ENCODE measurements at places on chromosomes 4 and X.

DNA sequence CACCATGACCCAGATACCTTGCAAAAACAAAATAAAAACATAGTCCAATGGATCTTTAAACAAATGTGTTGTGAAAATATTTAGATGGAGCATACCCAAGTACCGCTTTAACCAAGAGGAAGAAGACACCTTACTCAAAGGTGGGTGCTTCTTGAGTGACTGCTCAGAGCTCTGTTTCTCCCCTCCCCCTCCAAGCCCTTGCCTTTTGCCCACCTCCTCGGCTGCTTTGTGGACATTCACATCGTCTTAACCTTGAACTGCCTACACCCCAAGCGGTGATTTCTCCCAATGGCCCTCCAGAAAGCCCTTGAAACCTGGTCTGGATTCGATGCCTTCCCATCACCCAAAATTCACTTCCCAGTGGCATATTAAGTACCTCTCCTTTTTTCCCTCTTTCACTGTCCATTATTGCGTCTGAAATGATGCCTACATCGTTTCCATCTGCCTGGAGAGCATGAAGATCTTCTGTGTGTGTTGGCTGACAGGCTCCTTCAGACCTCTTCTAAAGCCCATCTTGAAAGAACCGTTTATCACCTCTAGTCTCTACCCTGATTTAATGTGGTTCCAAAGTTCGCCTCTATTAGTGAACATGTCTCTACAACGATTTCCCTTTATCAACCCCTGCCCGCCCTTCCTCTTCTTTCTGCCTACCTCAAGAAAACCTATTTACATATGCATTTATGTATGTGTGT is 968 bp downstream of the GPRIN3 start:
- no peak for DNase-seq

GRCh38 chr4:128459547-128459946 is 171.9 kb upstream of the PGRMC2 start:
- no peak for DNase-seq

DNA sequence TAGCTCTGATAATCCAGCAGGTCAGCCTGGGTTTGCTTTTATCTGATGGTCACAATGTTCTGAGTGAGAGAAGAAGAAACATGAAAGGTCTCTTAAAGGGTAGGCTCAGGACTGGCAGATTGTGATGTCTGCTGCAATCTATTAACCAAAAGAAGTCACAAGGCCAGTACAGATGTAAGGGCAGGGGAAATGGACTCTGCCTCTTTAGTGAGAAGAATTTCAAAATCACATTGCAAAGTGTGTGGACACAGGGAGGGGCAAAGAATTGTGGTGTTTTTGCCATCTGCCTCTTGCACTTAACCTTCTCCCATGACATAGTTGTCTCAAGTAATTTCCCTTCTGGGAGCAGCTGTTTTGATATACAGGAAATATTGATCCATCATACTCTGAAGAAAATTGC is 40.9 kb downstream of the IL1RAPL1 start:
- DNase-seq: no peak

- DNase-seq: no peak
These were observed 23.8 kb downstream of the IQCM start for GRCh38 chr4:149791851-149792250.

GRCh38 chr4:39682138-39682537 is 15.8 kb upstream of the UBE2K start:
- no peak for DNase-seq

DNA sequence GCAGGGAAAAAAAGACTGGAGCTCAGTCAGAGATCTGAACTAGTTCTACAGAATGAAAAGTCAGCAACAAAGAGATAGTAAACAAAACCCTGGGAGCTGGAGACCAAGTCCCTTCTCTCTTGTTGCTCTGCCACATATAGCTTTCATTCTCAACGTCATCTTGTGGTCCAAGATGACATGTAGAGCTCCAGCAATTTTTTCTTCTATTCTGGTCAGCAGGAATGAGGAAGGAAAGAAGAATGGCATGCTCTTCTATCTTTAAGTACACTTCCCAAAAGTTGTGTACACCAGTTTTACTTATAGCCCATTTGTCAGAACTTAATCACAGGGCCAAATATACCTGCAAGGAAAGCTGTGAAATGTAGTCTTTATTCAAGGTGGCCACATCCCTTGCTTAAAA is 45.6 kb downstream of the RAP2C start:
- DNase-seq: no peak

DNA sequence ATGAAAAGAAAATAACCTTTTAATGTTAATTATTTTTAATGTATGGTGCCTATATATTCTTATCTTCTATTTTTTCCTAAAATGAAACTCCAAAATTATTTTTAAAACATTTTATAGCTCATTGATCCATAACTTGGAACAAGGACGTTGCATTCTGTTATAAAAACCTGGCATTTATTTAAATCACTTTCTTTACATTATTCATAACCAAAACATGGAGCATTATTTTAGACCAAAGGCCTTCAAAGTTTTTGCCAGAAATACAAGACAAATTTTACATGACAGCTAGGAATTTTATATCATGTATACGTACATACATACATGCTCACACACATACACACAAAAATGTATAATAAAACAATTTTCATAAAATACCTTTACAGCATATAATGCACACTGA is 259.8 kb downstream of the QDPR start:
- DNase-seq: no peak

GRCh38 chr4:104571341-104571740 is 76.6 kb upstream of the CXXC4 start:
- no peak for DNase-seq

DNA sequence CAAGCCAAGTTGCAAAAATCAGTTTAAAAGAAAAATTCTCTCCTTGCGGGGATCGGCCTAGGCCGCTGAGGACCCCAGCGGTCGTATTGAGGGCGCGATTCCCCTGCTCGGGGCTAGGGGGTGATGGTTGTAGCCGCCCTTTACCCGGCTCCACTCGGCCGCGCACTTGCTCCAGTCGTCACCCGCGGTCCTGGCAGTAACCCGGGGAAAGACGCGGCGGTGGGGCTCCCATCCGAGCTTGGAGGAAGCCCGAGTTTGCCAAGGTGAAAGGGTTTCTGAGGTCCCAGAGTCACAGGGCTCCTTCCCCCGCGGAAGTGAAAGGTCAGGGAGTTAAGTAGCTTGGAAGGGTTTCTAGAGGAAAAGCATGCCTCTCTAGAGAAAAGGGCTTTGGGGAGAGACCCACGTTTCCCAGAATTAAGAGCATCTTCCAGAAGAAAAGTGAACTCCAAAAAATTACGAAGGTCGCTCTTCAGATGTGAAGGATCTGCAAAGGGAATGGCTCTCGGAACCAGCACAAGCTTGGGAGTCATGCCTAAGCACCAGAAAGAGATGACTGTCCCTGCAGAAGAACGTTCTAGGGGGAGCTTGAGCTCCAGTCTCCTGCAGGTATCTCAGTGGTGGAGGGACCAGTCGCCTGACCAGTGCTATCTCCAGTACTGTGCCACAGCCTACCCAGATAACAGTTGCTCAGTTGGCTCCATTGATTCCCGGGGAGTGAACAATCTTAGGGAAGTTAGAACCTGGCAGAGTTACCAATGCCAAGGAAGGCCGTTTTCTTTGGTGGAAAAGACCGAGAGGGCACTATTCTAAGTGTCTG is 875 bp downstream of the LAP3 start:
- DNase-seq: no peak

DNA sequence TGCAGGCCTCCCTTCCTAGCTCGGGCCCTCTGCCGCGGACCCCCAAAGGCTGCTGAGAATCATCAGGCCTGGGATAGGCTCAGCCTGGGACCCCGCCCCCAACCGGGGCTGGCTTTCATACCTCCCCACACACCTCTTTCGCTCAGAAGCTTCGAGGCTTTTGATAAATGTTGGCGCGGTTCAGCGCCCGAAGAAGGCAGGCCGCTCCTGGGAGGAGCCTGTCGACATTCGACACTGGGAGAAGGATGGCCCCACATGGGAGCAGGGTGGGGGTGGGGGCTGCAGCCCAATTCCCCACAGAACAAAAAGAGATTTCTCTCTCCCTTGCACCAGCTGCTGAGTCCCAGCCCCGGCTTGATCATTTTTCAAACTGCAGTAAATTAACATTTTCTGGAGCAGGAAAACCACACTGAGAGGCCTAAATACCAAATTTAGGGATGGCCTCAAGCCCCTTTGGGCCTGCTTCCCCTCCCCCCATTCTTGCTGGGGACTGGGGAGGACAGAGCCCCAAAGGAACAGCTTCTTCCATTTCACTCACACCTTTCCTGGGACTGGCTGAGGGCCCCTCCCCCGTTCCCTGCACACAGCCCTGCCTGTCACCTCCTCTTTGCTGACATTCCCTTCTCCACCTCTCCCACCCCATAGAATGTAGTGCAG is 112.9 kb upstream of the PJA1 start:
- DNase-seq: no peak

DNA sequence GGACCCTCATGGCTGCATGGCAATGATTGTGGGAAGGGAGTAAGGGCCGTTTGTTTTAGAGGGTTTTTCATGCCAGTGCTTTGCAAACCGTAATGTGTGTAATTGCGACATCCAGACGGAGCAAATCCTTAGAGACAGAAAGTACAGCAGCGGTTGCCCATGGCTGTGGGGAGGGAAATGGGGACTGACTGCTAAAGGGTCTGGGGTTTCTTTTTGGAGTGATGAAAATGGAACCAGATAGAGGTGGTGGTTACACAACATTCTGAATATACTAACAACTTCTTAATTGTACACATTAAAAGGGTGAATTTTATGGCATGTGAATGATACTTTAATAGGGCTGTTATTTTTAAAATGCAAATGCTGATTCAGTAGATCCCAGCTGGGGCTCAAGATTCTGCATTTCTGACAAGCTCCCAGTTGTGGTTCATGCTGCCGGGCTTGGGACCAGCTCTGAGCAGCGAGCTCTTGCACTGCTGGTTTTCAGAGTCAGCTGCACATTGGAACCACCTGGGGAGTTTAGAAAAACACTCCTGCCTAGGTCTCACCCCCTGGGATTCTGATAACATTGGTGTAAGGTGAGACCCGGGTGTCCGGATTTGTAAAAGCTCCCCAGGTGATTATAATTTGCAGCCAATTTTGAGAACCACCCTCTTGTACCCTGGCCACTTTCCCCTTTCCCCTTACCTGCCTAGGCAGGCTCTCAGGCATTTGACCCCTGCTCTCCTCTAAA is 47.7 kb downstream of the PRPS1 start:
- DNase-seq: no peak

- DNase-seq: no peak
These were observed 20.2 kb downstream of the PPA2 start for GRCh38 chr4:105453550-105454205.

DNA sequence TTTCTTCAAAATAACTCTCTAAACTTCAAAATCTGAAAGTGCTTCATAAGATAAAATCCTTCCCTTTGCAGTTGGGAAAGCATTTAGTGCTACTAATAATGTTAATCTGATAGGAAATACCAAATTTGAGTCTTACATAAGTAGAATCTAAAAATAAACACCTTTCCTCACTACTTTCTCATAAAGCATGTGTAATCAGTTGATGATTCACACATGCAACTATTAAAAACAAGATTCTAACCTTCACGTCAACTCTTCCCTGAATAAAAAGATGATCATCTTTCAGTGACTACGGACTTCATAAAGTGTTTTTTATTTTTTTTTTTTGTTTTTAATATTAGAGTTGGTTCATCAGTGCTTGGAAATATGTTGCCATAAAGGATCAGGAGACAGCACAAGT is 172.6 kb downstream of the ACTRT1 start:
- DNase-seq: no peak

GRCh38 chr4:92789741-92790140 is 486.0 kb downstream of the GRID2 start:
- no peak for DNase-seq

DNA sequence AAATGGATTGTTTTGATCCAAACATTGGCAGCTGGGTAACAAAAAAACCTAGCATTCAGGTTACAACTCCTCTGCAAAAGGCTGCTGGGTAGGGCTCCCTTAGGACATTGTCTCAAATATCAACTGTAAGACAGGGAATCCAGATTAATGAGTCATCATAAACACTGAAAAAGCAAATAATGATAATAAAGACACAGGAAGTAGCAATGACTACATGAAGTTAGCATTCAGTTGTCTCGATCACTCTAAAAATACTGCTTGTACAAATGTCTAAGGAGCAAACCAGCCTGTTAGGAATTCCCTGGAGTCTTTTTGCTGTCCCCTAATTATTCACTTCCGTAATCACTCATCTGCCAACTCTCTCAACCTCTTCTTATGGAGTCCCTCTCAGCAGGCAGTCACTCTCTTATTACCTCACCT is 259.2 kb downstream of the GPC3 start:
- DNase-seq: no peak

- no peak for DNase-seq
These were observed 29.6 kb downstream of the GUCY1A1 start for GRCh38 chr4:155696226-155696625.

DNA sequence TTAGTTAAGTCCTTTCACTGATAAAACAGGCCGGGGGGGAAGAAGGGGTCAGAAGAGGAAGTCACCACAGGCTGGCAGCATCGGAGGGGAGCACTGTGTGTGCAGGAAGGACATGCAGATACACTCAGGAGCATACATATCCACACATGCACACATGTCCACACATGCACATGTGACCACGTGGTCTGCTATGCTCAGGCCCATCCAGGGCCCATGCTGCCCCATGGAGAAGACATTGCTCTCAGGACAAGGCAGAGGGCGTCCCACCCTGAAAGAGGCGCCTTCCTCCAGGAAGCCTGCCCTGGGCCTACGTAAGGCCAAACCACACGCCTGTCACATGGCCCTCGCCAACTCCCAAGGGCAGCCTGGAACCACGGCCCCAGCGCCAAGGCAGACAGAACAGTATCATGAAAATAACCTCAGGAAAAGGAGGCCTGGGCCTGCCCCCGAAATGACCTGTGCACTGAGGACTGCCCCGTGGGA is 15.8 kb downstream of the WDR1 start:
- DNase-seq: no peak

DNA sequence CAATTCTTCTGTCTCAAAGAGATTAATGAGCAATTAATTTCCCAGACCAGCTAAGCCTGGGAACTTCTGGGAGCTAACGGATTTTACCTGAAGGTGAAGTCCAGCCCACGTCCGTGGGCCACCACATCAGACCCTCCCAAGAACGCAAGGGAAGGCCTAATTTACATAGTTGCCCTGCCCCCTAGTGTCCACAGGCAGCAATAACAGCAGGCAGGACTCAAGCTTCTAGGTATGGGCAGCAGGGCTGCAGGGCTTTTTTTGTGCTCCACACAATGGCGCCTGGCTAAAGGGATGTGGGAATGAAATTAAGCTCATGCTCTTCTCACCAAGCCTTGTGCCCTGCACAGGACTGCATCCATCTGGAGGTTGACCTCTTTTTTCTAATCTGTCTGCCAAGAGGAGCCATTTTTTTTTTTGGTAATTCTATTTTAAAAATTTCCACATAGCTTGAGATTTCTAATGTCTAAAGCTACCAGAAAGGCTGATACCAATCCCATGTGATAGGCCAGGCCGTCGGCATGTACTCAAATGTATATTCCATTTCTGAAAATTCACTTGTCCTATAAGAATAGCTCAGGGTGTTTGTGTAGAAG is 111.9 kb upstream of the TMEM164 start:
- no peak for DNase-seq

Data from NCI-H2081 treated with DMSO at 0.1 percent for 48 hours (cell line).